ENCODE measurements at places on chromosomes 13 and 19.

DNA sequence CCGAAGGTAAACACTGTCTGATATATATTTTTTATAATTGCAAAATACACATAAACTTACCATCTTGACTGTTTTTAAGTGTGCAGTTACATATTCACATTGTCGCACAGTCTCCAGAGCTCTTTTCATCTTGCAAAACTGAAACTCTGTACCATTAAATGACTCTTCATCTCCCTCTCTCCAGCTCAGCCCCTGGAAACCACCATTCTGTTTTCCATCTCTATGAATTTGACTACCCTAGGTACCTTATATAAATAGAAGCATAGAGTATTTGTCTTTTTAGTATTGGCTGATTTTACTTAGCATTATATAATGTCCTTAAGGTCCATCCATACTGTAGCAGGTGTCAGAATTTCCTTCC is 45.8 kb downstream of the LRCH1 start:
- DNase-seq, result no peak

- DNase-seq, result no peak
Observed at GRCh38 chr19:46069806-46070341, 29.1 kb upstream of the IGFL4 start.

DNA sequence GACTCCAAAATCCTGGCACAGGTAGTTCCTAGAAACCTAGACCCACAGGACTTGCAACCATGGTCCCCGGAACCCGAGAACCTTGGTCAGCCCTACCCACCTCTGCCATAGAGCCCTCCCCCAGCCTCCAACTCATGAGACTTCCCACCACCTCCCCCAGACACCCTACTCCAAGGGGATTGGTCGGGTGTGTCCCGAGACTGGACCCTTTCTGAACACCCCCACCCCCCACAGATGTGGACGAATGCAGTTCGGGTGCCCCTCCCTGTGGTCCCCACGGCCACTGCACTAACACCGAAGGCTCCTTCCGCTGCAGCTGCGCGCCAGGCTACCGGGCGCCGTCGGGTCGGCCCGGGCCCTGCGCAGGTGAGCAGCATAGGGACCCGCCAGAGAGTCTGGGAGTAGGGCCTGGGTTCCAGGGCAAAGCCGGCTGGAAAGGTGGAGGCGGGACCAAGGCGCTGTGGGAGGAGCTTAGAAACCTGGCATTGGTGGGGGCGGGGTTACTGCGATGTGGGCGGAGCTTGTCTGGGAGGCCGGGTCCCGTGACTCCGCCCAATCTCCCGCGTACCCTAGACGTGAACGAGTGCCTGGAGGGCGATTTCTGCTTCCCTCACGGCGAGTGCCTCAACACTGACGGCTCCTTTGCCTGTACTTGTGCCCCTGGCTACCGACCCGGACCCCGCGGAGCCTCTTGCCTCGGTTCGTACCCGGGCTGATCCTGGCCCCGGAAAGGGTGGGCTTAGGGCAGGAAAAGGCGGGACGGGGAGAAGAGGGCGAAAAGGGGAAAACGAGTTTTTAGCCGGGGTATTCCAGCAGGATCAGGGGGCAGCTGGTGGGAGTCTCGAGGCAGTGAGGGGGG is 11.9 kb downstream of the LTBP4 start:
- DNase-seq, result peak; percentile 86

DNA sequence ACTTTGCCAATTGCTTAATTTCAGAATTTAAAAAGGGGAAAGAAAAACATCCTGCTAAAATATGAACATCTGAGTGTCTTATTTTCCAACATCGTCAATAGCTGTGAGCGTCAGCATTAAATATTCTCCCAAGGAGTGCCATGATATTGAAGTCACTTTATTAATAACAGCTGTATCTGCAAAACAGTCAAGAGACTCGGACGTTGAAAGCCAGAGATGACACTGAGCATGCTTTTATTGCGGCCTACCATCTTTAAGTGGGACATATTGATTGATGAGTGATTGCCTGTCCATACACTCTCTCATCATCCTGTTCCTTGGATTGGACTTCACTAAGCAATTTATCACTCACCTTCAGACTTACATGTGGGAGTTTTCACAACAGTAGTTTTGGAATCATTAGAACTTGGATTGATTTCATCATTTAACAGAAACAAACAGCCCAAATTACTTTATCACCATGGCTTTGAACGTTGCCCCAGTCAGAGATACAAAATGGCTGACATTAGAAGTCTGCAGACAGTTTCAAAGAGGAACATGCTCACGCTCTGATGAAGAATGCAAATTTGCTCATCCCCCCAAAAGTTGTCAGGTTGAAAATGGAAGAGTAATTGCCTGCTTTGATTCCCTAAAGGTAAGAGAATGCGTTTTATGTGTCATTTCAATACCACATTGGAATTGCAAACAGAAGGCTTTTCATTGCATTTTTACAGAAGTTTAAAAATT is 53.8 kb downstream of the MBNL2 start:
- DNase-seq, result no peak

DNA sequence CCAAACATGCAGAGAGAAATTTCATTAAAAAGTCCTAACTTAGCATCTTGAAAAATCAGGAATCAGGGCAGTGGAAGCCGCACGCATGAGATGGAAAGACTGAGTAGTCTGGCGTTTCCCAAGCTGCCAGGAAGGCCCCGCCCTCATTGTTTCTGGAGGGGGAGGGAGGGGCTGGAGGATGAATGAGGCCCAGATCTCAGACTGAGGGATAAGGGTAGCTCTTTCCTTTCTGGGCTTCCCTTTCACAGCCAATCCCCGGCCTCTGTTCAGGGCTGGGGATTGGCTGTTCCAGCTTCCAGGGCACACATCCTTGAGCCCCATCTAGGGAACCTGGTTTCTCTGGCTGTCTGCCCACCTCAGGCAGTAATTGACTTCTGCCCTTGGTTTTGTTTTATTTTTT is 7.3 kb downstream of the C19orf53 start:
- DNase-seq, result no peak

GRCh38 chr13:31043957-31044356 is 111.5 kb downstream of the TEX26 start:
- DNase-seq, result no peak

DNA sequence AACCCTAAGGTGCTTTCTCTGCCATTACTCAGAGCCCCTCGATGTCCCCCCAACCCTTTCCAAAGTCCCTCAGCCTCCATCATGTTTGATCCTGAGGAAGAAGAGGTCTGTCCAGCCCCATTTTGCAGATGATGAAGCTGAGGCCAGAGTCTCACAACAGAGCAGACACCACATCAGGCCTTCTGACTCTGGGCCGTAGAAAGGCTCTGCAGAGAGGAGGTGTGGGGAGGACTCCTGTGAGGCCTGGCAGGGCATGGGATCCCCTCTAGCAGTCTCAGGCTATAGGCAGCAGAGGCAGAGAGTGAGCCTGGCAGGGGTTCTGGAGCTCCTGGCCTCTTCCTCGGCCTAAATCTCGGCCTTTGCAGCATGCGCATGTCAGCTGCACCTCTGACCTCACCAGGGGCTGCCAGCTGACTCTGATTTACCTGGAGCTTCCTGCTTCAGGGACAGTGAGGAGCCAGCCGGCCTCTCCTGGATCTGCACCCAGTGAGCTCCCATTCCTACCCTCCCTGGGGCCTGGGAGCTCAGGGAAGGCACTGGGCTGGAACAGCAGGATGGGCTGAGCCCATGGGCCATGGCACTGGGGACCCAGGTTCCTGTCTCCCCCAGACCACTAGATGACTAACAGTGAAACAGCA is 41.7 kb upstream of the VSTM2B start:
- DNase-seq, result no peak

- DNase-seq, result no peak
Observed at GRCh38 chr19:6126335-6126974, 9.0 kb upstream of the ACSBG2 start.

- DNase-seq, result no peak
Observed at GRCh38 chr13:113283904-113284303, 13.1 kb upstream of the LAMP1 start.

DNA sequence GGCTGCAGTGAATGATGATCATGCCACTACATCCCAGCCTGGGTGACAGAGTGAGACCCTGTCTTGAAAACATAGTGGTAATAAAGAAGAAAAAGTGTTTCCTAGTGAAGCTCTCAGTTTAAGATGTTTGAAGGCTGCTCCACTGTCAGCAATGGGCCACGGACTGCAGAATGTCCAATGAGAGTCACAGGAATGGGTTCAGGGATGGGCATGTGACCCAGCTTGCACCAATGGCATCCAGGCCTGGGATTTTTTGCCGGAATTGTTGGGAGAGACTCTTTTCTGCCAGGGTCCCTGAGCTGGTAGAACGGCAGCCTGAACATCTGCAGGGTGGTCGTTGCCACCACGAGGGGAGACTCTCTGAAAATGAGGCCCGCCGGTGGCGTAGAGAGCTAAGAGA is 6.3 kb downstream of the SHISA7 start:
- no peak for DNase-seq

- DNase-seq, result no peak
Observed at GRCh38 chr19:19662871-19663255, 613 bp downstream of the ATP13A1 start.

GRCh38 chr13:36244073-36244472 is 29.7 kb upstream of the SOHLH2 start:
- no peak for DNase-seq

GRCh38 chr19:15449620-15450527 is at the start of gene WIZ:
WIZ (minus strand) TSS chr19:15449956; CDS start chr19:15448307, 1,649 bp downstream.
- peak; percentile 65 for DNase-seq

DNA sequence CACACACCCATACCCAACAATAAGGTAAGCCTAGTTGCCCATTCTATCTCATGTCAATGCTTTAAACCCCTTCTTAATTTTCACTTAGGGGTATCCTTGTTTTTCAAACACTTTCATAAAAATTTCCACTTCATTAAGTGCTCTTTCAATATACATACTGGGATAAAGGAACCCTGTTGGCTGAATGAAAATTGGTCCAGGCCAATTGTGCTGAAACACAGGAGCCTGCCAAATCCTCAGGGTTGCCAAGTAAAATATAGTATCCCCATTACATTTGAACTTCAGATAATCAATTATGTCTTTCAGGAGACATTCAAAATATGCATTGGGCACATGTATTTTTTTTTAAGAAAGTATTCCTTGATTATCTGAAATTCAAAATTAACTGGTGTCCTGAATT is 1131.1 kb downstream of the SLITRK1 start:
- DNase-seq, result no peak

- DNase-seq, result no peak
Observed at GRCh38 chr13:50721672-50721992, 121.9 kb downstream of the DLEU7 start.

GRCh38 chr13:36998624-36999041 is 507 bp downstream of the ALG5 start:
- no peak for DNase-seq

- DNase-seq, result no peak
Observed at GRCh38 chr19:36051637-36052036, 2.4 kb downstream of the THAP8 start.

DNA sequence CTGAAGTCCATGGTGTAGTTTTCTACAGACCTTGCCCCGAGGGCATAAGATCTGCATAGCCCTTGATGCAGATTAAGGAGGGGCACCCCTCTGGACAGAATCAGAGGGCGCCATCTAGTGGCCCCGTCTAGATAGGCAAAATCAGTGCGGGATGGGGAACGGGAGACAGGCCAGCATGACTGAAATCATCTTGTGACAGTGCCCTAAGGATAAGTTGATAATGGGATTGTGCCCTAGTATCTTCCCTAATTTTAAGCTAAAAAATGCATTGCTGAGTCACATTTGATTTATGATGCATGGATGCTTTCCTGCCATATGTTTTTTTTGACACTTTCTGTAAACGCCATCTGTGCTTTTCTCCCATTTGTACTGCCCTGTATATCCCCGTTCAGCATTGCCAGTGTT is 19.0 kb upstream of the GPI start:
- DNase-seq, result peak; percentile 73

GRCh38 chr19:42596391-42597072 is 1.8 kb upstream of the CEACAM8 start:
- peak; percentile 38 for DNase-seq

GRCh38 chr13:46184277-46184699 is 2.3 kb upstream of the LCP1 start:
- DNase-seq, result peak; percentile 67

Data from stimulated activated CD4-positive, alpha-beta T cell treated with anti-CD3 and anti-CD28 coated beads, Interleukin-12 subunit alpha, Interleukin-12 subunit beta, amount 100 ng/mL, for 24 hours (primary cell).